Stimulated activated CD4-positive, alpha-beta T cell treated with anti-CD3 and anti-CD28 coated beads, Interleukin-1b, Interleukin-23, amount 100 ng/mL, for 1 hour (primary cell): ENCODE measurements at places on chromosomes 4 and X.

- no peak for DNase-seq
Measured at GRCh38 chr4:129327637-129328036, 231.7 kb downstream of the C4orf33 start.

DNA sequence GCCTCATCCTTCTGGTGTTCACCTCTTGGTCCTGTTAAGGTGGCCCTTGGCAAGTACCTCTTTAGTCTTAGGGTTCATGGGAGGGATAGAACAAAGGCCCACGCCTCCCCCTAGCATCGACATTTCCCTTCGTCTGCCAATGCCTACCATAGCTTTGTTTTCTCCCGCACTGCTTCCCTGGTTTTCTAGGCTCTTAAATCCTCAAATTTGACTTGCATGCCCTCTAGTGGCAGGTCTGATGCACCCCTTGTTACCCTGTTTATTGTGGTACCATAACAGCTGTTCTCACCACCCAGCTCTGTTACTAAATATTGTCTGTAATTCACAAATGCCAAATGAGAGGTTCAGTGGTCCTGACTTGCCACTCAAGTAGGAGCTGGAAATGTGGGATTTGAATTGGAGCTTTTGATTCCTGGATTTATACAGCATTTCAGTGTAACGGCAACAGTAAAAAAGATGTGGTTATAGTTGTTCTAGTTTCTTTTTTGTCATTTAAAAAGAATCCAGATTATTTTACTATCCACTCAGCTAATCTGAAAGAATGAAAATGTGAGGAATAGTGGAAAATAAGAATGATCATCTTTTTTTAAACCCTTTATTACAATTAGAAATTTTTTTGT lies 100.1 kb downstream of the REPS2 start:
- DNase-seq, result peak; percentile 5

GRCh38 chr4:128107766-128108165 lies 46.7 kb downstream of the LARP1B start:
- DNase-seq, result no peak

GRCh38 chr4:168841000-168841671 lies 168.9 kb downstream of the CBR4 start:
- DNase-seq, result no peak

DNA sequence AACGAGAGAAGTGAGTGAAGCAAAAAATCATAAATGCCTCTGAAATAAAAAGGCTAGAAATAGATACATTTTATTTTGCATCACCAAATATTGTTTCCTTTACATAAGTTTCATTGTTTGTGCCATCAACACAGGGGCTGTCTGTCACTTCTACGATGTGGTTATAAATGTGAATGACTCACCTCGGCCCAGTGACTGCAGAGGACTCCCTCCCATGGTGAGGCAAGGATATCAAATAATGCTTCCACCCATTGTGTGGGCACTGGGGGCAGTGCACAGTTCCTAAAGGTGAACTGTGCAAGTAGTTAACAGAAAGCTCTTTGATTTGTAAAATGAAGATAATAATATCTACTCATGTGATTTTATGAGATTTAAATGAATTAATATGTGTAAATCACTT lies 230.3 kb upstream of the NEIL3 start:
- DNase-seq, result no peak

DNA sequence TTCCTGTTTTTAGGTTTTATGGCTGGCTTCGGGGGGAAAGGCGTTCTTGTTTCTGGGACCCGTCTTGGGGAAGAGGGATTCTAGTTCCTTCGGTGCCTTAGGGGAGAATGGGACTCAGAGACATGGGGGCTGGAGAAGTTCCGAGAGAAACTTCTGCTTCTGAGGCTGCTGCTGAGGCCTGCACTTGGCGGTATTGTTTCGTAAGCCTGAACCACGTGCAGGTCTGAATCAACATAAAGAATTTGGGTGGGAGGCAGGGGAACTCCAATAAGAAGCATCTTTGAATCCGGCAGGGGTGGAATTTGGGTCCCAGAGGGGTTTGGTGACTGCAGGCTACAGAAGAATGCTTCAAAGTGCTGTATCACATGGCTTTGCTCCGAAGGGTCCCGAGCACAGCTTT lies 15.1 kb downstream of the XG start:
- no peak for DNase-seq

GRCh38 chrX:86148594-86148993 lies 343 bp downstream of the DACH2 start:
- no peak for DNase-seq

GRCh38 chrX:79721234-79721633 lies 293.3 kb upstream of the TBX22 start:
- no peak for DNase-seq

- no peak for DNase-seq
Measured at GRCh38 chrX:107787827-107788226, 10.3 kb downstream of the NCBP2L start.

DNA sequence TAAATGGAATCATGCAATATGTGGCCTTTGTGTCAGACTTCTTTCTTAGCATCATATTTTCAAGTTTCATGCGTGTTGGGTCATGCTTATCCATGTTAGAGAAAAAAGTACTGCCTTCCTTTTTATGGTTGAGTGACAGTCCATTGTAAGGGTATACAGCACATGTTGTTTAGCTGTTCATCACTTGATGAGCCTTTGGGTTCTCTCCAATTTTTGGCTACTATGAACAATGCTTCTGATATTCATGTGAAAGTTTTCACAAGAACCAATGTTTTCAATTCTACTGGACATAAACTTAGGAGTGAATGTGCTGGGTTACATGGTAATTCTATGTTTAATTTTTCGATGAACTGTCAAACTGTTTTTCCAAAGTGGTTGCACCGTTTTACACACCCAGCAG lies 28.1 kb upstream of the LNX1 start:
- DNase-seq, result no peak

DNA sequence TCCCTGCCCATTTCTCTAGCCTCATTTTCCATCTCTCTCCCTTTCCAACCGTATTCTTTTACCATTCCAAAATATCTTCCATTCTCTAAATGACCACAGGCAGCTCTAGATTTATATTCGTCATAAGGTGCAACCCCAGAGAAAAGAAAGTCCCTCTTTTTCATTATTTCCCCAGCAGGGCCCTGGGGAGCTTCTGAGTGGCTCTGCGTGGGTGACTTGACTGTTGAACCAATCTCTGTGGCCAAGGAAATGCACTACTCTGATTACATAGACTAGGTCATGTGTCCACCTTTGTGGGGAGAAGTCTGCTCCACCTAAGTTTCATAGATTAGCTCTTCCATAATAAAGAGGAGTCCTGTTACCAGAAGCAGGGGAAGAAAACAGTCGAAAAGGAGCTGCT lies 51.4 kb downstream of the ATOH1 start:
- no peak for DNase-seq

GRCh38 chrX:21289232-21289631 lies 85.0 kb upstream of the CNKSR2 start:
- no peak for DNase-seq
